Activated T-helper 1 cell treated with anti-CD3 and anti-CD28 coated beads, Interleukin-12 subunit alpha, Interleukin-12 subunit beta, Interleukin-2, Interleukin-4 antibody, amounts not matched to agents 30 ng/mL and 10 ng/mL and 1 ng/mL, durations not matched to agents 14 hours and 24 hours and 36 hours (primary cell): ENCODE measurements at places on chromosomes 6 and 20. TPM values are rescaled to one million over a fixed set of nuclear protein-coding genes. Genes with fewer than 3 reads are reported as not detected.

The ZFAND3 gene
- total RNA-seq, result 36.9 and 44.1 TPM in 2 replicates

The GSTA2 gene
- total RNA-seq, result not detected in 2 replicates

- DNase-seq, result no peak
Observed at GRCh38 chr6:120871416-120872261, 462.6 kb downstream of the TBC1D32 start.

- no peak for DNase-seq
Observed at GRCh38 chr6:117546674-117547073, 55.6 kb downstream of the GOPC start.

- DNase-seq, result no peak
Observed at GRCh38 chr6:85403331-85404015, 46.4 kb upstream of the NT5E start.

- no peak for DNase-seq
Observed at GRCh38 chr20:9583151-9583550, 68.8 kb downstream of the LAMP5 start.

DNA sequence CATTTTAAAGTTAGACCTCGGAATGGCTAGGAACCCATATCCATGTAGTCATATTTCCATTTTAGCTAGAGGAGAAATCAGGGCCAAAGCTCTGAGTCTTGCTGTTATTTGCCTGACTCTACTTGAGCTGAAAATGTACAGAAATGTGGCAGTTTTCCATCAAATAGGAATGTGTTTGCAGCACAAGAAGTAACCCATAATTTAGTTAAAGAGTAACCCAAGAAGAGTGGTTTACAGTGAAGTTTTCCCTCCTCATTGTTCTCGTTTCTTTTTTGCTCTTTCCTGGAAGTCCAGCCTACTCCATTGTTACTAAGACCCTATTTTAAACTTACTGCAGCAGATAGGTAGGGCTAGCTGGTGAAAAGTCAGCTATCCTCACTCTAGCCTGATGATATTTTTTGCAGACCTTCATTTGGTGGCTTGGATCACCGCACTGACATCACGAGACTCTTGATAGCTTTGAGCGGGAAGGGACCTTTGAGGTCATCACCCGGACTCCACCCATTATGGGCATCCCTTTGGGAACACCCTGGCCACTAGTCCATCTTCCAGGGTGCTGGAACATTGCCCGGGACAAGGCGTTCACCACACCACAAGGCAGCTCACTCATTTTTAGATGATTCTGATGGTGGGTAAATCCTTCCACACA is 28.0 kb upstream of the ADGRF5 start:
- DNase-seq, result no peak

GRCh38 chr6:133503336-133503729 is 262.2 kb downstream of the EYA4 start:
- DNase-seq, result no peak
